ENCODE measurements at places on chromosomes 12 and 14.
A peak's percentile ranks its signal among the peaks of the same experiment; 100 is the strongest.

DNA sequence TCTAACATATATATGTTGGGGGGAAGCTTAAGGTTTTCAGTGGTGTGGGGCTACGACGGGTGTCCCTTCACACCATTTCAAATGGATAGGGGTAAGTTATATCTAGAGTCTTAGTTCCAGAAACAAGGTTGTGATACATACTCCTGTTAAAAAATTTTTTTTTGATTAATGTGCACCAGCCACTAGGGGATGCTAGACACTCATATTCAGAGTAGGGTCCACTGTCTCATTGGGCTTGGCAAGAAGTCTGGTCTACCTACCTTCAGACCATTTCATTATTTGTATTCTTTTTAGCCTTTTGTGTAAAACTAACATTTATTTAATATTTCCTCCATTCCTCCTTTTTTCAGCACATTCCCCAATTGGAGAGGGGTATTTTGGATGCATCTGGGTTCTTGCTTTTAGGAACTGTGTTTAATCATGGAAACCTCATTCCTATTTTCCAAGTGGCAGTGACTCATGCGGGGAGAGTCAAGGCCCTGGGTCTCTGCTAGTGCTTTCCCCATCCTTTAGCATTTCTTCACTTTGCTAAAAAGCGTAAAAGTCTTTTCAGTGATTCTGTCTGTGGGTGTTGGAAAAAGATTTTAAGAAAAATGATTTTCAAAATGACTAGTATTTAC is 33.4 kb downstream of the ANO4 start:
- DNase-seq, result no peak

DNA sequence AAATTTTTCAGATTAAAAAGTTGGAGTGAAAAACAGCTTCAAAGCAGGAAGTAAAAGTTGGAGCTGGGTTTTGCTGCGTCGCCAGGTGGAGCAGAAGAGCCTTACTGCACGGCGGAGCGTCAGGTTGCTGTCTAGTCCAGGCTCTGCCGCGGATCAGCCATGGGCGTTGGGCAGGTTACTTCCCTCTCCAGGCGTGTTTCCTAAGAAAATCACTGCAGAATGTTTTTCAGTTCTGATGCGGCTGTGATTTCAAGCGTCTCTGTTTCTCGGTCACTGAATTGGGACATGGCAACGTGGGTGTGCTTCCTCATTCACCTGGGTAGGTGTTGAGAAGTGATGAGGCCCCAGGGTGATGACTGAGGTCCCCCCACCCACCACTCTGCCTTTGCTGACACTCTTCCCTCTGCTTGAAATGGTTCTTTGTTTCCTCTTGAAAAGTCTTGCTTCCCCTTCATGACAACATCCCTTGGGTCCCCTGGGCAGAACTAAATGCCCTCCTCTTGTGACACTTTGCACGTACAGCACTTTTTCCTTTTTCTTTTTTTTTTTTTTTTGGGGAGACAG is 7.6 kb downstream of the EVL start:
- DNase-seq, result peak; percentile 54

DNA sequence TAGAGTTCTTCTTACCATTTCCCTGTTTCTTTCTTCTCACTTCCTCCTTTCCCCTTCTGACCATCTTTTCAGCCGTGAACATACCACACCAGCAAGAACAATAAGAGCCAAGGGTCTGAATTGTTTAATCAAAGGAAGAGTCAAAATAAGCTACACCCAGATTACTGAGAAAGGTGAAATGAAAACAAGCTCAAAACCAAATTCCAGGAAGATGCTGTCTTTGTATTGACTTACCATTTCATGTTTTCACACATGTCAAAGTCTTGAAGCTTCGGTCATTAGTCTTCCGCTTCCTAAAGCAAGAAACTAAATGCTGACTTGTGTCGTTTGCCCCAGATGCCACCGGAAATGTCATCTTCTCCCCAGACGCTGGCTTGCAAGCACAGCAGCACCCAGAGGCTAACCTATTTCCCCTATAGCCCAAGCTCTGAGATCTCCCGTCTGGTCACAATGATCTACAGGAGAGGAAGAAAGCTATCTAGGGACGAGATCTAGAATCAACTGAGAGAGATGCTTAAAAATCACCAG is 136.5 kb upstream of the AMIGO2 start:
- DNase-seq, result peak; percentile 55

- DNase-seq, result no peak
Measured at GRCh38 chr12:30836656-30837445, 82.1 kb upstream of the CAPRIN2 start.

GRCh38 chr14:100070310-100070709 is 5.1 kb downstream of the EVL start:
- DNase-seq, result no peak

GRCh38 chr14:56648508-56649301 is 69.1 kb downstream of the TMEM260 start:
- no peak for DNase-seq
